Fibroblast of skin of right quadriceps (primary cell): ENCODE measurements at places on chromosomes 6 and 20.

DNA sequence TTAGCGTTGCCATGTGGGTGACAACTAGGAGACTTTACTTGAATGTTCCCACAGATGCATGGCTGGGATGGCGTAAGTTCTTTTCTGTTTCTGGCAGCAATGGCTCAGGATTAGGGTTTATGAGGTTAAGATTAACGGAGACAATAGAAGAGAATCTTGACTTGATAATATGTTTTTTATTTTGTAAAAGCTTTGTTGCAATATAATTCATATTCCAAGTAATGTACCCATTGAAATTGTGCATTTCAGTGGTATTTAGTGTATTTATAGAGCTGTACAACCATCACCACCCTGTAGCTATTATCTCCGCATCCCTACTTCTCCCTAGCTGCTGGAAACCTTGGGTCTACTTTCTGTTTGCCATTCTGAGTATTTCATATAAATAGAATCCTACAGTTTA lies 349.2 kb downstream of the UTRN start:
- DNase-seq: no peak

DNA sequence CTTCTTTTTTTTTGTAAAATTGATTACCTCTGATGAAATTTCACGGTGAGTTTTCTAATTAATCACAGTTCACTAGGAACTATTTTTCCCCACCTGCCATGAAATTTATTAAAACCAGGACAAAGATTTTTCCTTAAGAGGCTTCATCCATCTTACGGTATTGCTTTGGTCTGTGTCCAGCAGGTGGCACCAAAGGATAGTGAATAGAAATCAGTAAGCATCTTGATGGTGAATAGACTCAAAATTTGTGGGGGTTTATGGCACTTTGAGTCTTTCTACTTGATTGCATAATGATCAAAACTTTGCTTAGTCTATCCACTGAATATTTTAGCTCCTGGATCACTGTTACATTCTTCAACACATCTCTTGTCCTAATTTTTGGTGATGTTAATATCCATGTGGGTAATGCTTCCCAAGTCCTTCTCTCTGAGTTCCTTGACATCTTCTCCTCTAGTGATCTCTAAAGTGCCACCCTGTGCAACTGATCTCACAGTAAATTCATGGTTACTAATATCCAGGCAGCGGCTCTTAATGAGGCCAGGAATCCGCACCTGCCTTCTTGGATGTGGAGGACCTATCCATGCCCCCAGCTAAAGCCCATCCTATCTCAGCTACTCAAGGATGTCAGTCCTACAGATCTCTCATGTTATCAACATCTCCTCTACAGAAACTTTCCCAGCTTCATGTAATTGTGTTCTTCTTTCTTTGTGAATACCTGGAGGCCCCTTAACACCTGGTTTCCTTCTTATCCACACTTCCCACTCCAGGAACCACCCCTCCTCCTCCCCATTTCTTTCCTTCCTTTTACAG lies 54.5 kb downstream of the STMND1 start:
- DNase-seq: peak; percentile 79

- no peak for DNase-seq
Observed at GRCh38 chr20:44087051-44087856, 99.7 kb downstream of the JPH2 start.

- peak; percentile 77 for DNase-seq
Observed at GRCh38 chr6:125094563-125094962, 59.0 kb upstream of the TPD52L1 start.

GRCh38 chr6:52532457-52532856 lies 44.4 kb downstream of the TRAM2 start:
- peak; percentile 81 for DNase-seq

GRCh38 chr6:46876126-46876525 lies 45.6 kb downstream of the ADGRF5 start:
- DNase-seq: no peak

GRCh38 chr6:118535176-118535844 lies 12.8 kb upstream of the PLN start:
- no peak for DNase-seq

DNA sequence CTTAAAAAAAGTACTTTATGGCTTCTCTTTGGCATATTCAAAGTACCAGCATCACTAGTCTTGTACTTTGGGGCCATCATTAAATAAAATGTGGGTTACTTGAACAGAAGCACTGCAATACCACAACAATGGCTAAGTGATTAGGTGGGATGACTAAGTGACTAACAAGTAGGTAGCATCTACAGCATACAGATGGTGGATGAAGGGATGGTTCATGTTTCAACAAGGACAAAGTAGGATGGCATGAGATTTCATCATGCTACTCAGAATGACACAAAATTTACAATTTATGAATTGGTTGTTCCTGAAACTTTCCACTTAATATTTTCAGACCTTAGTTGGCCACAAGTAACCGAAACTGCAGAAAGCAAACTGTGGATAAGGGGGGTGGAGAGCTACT lies 7.7 kb downstream of the MPC1 start:
- no peak for DNase-seq
